ENCODE measurements at places on chromosomes 5 and 9. TPM values are rescaled to one million over a fixed set of nuclear protein-coding genes. Genes with fewer than 3 reads are reported as not detected.

Gene SPAAR
- total RNA-seq, result 2.1 TPM

Gene SV2C
- 0.36 TPM for total RNA-seq

Gene KCNN2
- total RNA-seq, result 0.64 TPM

GRCh38 chr9:21746550-21746949 lies 55.9 kb upstream of the MTAP start:
- DNase-seq, result no peak

DNA sequence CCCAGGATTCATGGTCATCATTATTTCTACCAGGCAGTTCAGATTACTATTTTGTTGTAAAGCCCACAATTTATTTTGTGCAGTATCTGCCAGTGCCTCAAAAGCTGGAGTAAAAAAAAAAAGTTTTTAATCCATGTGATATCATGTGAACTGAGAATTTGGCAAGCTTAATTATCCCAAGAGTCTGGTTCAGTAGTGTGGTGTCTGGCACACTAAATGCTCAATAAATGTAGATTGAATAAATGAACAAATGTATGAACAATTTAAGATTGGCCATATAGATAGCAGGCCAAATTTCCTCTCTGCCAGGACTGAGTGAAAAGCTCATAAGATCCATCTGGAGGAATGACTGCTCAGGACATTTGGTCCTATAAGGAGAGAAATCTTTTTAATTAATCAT lies 533.0 kb downstream of the TLE1 start:
- DNase-seq, result no peak

DNA sequence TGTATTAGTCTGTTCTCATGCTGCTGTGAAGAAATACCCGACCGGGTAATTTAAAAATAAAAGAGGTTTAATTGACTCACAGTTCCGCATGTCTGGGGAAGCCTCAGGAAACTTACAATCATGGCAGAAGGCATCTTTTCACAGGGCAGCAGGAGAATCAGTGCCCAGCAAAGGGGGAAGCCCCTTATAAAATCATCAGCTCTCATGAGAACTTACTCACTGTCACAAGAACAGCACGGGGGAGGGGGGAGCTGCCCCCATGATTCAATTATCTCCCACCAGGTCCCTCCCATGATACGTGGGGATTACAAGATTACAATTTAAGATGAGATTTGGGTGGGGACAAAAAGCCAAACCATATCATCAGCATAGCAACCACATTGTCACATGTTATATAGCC lies 102.5 kb downstream of the GPBP1 start:
- no peak for DNase-seq

GRCh38 chr5:157731272-157732129 lies at the start of gene THG1L:
TSS of gene THG1L (plus strand) at chr5:157731420. CDS start at chr5:157731441, 21 bp downstream.
- peak; percentile 98 for DNase-seq

Data from left colon (tissue), 2 donors.